ENCODE measurements at places on chromosomes 4 and X. TPM values are rescaled to one million over a fixed set of nuclear protein-coding genes. Genes with fewer than 3 reads are reported as not detected.

Gene GPR82
- total RNA-seq, result 0.05 TPM

Gene ZXDA
- 2.5 TPM for total RNA-seq

Gene GASK1B
- total RNA-seq, result not detected

Gene SUPT20HL1
- total RNA-seq, result 0.07 TPM

Gene UGT8
- 0.18 TPM for total RNA-seq

Gene USP17L5
- total RNA-seq, result not detected

DNA sequence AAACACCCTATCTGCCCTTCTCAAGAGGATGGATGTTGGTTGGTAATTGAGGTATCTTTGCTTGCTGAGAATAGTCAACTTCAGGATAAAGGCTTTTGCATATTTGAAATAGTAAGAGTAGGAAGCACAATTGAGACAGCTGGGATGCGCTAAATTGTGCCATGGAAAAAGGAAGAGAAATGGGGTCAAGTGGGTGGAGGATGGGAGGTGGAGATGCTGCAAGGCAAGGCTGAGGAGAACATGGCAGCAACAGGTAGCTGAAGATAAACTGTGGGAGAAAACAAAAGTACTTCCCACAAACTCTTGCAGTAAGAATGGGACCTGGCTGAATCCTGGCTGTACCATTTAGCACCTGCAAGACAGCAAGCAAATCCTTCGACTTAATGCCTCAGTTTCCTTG, 13.9 kb upstream of the CDS1 start:
- no peak overlapping the region for H3K27ac ChIP-seq
- peaks cover 27% of the 10 kb centered on the region for H3K27me3 ChIP-seq
- no peak for DNase-seq
- H3K36me3 ChIP-seq, result no peaks in the 10 kb centered on the region

DNA sequence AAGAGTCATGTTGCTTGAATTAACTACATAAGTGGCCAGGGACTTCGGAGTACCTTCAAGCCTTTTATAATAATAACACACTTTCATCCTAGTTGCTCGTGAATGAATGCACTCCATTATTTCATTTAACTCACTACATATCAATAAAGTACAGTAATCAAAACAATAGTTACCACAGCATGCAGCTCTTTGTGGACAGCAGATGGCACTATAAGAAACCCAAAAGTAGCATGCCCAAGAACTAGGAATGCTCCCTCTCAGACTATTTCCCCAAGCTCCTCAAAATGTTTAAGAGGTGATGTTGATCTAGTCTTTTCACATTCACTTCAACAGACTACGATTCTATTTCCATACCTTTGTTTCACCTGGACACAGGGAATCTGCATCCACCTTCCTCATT, 500.8 kb upstream of the DIAPH2 start:
- DNase-seq, result no peak
- no peak overlapping the region for H3K4me3 ChIP-seq
- H3K4me1 ChIP-seq, result no peaks in the 10 kb centered on the region
- H3K27me3 ChIP-seq, result no peaks in the 10 kb centered on the region
- H3K27ac ChIP-seq, result no peak overlapping the region

GRCh38 chrX:53211391-53211978, 13.5 kb downstream of the KDM5C start:
- H3K36me3 ChIP-seq, result peaks cover 34% of the 10 kb centered on the region
- no peak overlapping the region for H3K4me3 ChIP-seq
- no peaks in the 10 kb centered on the region for H3K4me1 ChIP-seq
- no peaks in the 10 kb centered on the region for H3K27me3 ChIP-seq

DNA sequence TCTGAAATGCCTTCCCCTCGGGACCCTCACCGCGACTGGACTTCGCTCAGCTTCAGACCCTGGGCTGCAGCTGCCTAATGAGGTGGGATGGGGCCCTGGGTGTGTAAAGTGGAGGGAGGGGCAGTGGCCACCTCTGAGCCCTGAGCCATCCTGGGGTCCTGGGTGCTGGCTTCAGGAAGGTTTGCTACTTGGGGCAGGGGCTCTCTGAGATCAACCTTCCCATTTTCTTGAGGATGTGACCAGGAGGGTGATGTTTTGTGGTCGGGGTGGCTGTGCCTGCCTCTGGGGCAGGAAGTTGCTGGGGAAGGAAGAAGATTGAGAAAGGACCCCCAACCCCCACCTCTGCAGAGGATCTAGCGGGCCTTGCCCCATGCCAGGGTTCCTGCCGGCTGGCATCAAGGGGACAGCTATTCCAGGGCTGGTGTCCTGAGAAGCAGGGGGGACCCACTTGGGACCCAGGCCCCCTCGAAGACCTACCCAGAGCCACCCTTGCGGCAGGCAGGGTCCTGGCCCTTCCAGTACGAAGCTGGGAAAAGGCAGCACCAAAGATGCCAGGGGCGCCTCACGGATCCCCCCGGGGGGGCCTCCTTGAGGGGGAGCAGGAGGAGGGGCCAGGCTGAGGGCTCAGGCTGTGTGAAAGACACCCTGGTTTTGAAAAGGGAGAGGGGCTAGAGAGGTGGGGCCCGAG, 6.5 kb downstream of the SH3BP2 start:
- H3K4me1 ChIP-seq, result peaks cover 53% of the 10 kb centered on the region
- peak overlapping the region; percentile 64 for H3K4me3 ChIP-seq
- H3K27me3 ChIP-seq, result no peaks in the 10 kb centered on the region
- no peak for DNase-seq

DNA sequence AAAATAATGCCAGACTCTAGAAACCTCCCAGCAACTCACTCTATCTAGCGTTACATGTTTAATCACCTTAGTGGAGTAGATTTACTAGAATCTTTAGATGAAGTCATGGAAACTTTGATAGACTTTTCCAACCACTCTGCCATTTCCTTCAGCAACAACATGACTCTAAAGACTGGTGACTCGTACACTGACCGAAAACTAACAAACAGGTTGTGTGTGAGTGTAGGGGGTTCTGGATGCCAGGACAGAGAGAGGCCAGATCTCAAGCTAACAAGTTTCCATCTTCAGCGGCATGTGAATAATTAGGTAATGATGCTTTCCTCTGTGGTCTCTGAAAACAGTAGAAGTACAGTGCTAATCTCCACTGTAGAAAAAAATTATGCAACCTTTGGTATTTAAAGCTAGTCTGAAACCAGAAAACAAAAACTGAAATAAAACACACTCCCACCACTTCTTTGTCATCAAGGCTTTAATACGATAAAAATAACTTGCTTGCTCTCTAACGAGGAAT, 286.4 kb downstream of the PRDM5 start:
- H3K4me1 ChIP-seq, result peaks cover 4% of the 10 kb centered on the region
- H3K27ac ChIP-seq, result no peak overlapping the region
- H3K27me3 ChIP-seq, result peaks cover 4% of the 10 kb centered on the region
- H3K4me3 ChIP-seq, result no peak overlapping the region
- no peaks in the 10 kb centered on the region for H3K36me3 ChIP-seq

- H3K36me3 ChIP-seq, result no peaks in the 10 kb centered on the region
- DNase-seq, result no peak
- H3K27ac ChIP-seq, result no peak overlapping the region
- H3K4me3 ChIP-seq, result no peak overlapping the region
- no peaks in the 10 kb centered on the region for H3K4me1 ChIP-seq
- H3K27me3 ChIP-seq, result no peaks in the 10 kb centered on the region
These were observed 9.9 kb upstream of the MID1 start for GRCh38 chrX:10630320-10630719.

DNA sequence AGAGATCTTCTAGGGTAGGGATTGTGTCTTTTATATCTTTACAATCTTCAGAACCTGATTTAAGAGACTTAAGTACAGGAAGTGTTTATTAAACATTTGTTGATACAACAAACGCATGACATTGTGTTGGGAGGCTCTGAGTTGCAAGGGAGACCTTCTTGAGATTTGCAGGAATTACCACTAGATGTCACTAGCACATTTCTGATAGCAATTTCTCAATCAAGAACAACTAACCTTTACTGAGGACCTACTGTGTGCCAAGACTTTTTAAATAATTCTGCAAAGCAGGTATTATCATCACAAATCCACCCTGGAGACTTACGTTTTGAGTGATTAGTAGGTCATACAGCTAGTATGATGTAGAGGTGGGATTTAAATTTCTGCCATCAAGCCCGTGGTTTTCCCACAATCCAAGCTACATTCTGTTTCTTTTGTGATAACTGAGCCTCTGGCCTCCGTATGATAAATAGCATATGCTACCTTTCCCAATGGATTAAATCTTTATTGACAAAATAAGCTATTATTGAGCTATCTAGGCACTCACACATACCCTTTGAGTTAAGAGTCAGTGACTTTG, 986.0 kb downstream of the CCSER1 start:
- no peaks in the 10 kb centered on the region for H3K36me3 ChIP-seq
- no peaks in the 10 kb centered on the region for H3K4me1 ChIP-seq
- H3K4me3 ChIP-seq, result no peak overlapping the region
- no peak overlapping the region for H3K27ac ChIP-seq
- H3K27me3 ChIP-seq, result no peaks in the 10 kb centered on the region
- no peak for DNase-seq

- no peaks in the 10 kb centered on the region for H3K4me1 ChIP-seq
- no peak for DNase-seq
- no peak overlapping the region for H3K27ac ChIP-seq
- no peaks in the 10 kb centered on the region for H3K36me3 ChIP-seq
- H3K27me3 ChIP-seq, result no peaks in the 10 kb centered on the region
These were observed 417.4 kb downstream of the TLL1 start for GRCh38 chr4:166290426-166290825.

DNA sequence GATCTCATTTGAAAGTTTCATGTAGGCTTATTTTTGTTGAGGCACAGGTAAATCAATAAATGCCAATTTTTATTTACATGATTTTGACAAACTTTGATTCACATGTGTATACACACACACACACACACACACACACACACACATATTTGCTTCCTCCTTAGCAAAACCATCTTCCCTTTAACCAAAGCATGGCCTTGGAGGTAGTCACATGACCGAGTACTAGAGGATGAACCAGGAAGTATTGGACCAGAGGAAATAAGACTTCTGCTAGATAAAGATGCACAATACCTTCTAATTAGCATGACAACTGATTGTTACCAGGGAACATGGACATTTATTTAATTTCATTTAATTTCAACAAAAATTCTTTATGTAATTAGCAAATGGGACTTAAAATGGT, 23.4 kb upstream of the CFAP299 start:
- peaks cover 16% of the 10 kb centered on the region for H3K27me3 ChIP-seq
- no peak overlapping the region for H3K27ac ChIP-seq
- DNase-seq, result no peak
- H3K4me1 ChIP-seq, result no peaks in the 10 kb centered on the region

GRCh38 chr4:158621729-158622128, 50.0 kb downstream of the C4orf46 start:
- no peaks in the 10 kb centered on the region for H3K36me3 ChIP-seq
- no peaks in the 10 kb centered on the region for H3K4me1 ChIP-seq
- no peak for DNase-seq
- H3K27me3 ChIP-seq, result peaks cover 12% of the 10 kb centered on the region

DNA sequence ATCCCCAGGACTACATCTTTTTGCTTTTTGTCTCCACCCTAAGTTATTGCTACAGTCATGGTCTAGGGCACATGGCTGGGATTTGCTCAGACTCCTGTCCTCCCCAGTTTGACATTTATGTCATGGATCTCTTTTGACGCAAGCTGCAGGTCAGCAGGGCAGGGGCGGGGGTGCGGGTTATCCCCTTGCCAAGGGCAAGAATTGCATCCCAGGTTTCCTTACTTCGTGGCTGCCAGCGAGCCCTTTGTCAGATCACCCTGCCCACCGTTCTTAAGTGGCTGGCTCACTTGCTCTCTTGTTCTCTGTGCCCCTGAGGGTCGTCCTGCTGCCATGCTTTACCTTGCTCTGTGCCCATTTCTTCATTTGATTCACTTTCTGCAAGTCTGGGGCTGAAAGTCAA, 21.1 kb upstream of the UBA1 start:
- no peaks in the 10 kb centered on the region for H3K27me3 ChIP-seq
- no peak overlapping the region for H3K4me3 ChIP-seq
- no peak overlapping the region for H3K27ac ChIP-seq
- DNase-seq, result no peak

DNA sequence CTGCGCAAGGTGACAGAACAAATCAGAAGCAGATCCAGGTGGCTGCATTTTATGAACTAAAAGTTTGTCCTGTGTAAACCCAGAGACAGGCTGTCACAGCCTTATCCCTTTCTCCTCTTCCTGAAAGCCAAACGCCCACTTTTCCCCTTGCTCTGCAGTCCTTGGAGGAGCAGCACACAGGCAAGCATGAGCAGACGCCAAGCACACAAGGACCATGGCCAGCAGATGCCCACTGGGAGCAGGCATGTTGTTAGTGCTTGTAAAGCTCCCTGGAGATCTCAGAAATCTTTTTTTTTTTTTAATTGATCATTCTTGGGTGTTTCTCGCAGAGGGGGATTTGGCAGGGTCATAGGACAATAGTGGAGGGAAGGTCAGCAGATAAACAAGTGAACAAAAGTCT, 11.5 kb upstream of the HOPX start:
- H3K36me3 ChIP-seq, result no peaks in the 10 kb centered on the region
- no peak overlapping the region for H3K27ac ChIP-seq
- DNase-seq, result no peak
- H3K4me1 ChIP-seq, result no peaks in the 10 kb centered on the region

DNA sequence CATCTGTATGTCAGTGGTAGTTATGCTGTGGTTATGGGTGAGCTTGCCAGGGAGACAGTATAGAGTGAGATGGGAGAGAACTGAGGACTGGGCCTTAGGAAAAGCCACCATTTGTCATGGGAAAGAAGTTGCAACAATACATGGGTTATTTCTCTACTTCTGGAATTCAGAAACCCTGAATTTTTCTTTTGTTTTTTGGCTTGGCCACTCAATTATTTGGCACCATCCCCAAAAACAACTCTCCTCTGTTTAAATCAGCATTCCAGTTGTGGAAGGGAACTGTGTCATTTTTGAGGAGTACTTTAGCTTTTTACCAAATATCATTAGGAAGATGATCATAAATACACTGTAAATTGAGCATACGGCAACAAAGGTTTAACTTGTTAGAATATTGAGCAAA, 41.1 kb upstream of the ACSL4 start:
- no peak overlapping the region for H3K4me3 ChIP-seq
- H3K27ac ChIP-seq, result no peak overlapping the region
- no peaks in the 10 kb centered on the region for H3K4me1 ChIP-seq
- no peaks in the 10 kb centered on the region for H3K36me3 ChIP-seq
- no peak for DNase-seq

DNA sequence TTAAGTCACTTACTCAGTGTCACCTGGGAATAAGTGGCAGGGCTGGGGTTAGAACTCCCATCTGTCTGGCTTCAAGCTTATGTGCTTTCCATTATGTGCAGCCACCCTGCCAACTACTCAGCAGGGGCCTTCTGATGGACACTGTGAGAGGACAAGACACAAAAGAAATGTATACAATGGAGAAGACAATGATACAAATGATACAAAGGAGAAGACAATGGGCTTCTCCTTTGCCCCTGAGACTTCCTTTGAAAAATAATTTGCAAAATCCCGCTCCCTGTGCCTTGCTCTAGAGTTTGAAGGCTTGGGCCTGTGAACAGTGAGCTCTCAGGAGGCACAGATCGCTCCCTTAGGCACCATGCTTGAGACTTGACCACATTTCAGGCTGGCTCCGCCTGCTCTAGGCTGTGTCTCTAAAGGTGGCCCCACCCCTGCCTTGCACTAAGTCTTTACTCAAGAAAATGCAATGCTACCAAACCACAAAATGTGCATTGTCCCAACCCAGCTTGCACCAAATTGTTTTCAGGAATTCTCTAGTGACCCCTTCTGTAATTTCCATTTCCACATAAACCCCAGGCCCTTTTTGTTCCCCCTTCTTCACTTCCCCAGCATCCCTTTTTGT, 27.1 kb upstream of the STX18 start:
- H3K27ac ChIP-seq, result no peak overlapping the region
- DNase-seq, result no peak
- H3K4me1 ChIP-seq, result no peaks in the 10 kb centered on the region
- no peak overlapping the region for H3K4me3 ChIP-seq
- no peaks in the 10 kb centered on the region for H3K27me3 ChIP-seq
- peaks cover 10% of the 10 kb centered on the region for H3K36me3 ChIP-seq

Data from activated CD4-positive, alpha-beta T cell treated with anti-CD3 and anti-CD28 coated beads for 36 hours (primary cell).